ENCODE measurements at places on chromosomes 4 and X.

- DNase-seq: no peak
Measured at GRCh38 chr4:88735564-88735963, 37.9 kb upstream of the NAP1L5 start.

- DNase-seq: no peak
Measured at GRCh38 chrX:119706616-119707015, 13.6 kb upstream of the SEPTIN6 start.

DNA sequence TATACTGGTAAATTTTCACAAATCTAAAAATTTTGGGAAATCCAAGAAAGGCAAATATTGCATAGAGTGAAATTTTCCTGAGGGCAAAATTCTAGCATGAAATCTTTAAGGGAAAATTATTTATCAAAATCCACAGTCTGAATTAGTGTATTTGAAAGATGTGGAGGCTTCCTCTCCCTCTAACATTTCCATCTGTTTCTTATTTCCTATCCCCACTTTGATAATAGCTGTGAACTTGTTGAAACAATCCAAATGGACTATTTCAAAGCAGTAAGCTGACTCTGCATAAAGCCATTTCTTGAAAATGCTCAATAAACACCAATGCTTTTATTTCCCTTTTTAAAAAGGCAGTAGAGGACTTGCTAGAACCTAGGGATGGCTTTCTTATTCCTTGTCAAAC, 107.3 kb upstream of the PABPC4L start:
- DNase-seq: no peak

DNA sequence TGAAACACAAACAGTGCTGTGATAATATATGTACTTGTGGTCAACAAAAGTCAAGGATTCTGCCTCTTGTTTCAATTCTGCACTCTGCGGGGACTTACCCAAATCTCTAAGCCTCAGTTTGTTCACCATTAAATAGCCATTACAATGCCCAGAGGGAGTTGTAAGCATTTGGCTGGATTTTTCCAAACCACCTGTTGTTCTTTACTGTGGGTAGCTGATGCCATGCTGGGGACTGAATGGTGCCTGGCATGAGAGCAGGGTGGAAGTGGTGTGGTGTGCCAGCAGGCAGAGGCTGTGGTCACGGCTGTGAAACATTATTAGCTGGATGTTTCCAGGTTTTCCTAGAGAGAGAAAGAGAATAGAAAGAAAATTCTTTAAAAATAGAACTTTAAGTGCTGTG, 60.7 kb upstream of the PAK3 start:
- DNase-seq: no peak

- no peak for DNase-seq
Measured at GRCh38 chrX:103274284-103274683, 2.3 kb downstream of the TCEAL5 start.

GRCh38 chr4:61773655-61774245, 573.6 kb downstream of the ADGRL3 start:
- DNase-seq: no peak

DNA sequence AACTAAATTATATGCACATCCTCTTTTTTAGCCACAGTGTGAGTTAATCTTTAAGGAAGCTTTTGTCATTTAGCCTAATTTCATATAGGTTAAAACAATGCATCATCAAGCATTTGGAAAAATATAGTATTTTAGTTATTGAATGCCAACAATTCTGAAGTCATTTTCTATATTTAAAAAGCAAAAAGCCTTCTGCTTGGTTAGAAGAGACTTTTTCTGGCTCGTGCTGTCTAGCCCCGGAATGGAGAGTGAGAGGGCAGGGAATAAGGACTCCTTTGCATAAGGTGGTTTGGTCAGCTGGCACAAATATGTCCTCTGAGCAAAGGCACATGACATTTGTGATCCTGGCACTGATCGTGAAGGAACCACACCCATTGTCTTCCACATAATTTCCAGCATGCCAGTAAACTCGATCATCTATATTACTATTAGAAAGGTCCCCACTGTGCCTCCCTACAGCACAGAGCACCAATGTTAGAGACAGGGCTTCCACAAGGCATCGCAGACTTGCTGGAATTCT, 393.7 kb upstream of the INTU start:
- DNase-seq: no peak

- no peak for DNase-seq
Measured at GRCh38 chrX:129750971-129751370, 12.2 kb downstream of the XPNPEP2 start.

DNA sequence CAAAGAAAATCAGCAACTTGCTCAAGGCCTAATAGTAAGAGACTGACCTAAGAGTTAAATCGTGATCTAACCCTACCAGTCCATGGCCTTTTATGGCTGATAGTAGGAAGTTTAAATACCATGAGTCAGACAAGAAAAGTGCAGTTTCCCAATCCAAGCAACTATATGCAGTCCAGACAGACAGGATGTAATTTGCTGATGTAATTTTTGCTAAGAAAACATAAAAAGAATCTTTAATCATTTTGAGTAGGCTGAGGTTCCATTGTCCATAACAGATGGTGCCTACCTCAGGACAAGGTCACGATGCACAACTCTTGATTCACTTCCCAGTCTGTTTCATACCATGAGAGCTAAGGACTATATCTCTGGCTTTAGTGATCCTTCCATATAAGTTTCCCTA, 317.5 kb upstream of the GRIA3 start:
- no peak for DNase-seq

DNA sequence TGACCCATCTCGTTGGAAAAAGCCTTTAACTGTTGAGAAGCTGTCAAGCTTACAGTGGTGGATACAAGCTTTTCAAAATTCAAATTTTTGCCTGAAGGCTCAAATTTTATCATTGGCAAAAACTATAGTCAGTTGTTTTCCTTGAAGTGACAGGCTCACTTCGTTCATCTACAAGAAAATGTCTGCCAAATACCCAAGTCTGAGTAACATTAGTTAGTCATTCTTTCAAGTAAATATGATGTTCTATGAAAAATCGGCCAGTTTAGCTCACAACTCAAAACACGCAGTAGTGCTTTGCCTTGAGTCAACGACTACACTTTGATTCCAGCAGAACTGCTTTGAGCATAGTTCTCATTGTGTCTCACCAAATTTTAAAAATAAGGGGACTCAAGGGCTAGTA, 170.3 kb upstream of the MAMLD1 start:
- no peak for DNase-seq

DNA sequence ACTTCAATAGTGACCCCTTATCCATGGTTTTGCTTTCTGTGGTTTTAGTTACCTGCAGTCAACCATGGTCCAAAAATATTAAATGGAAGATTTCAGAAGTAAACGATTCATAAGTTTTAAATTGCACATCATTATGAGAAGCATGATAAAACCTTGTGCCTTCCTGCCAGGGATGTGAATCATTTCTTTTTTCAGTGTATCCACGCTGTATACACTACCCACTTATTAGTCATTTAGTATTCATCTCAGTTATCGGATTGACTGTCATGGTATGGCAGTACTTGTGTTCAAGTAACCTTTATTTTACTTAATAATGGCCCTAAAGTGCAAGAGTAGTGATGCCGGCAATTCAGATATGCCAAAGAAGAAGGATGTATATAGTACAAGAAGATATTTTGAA, 37.7 kb upstream of the TASL start:
- no peak for DNase-seq

DNA sequence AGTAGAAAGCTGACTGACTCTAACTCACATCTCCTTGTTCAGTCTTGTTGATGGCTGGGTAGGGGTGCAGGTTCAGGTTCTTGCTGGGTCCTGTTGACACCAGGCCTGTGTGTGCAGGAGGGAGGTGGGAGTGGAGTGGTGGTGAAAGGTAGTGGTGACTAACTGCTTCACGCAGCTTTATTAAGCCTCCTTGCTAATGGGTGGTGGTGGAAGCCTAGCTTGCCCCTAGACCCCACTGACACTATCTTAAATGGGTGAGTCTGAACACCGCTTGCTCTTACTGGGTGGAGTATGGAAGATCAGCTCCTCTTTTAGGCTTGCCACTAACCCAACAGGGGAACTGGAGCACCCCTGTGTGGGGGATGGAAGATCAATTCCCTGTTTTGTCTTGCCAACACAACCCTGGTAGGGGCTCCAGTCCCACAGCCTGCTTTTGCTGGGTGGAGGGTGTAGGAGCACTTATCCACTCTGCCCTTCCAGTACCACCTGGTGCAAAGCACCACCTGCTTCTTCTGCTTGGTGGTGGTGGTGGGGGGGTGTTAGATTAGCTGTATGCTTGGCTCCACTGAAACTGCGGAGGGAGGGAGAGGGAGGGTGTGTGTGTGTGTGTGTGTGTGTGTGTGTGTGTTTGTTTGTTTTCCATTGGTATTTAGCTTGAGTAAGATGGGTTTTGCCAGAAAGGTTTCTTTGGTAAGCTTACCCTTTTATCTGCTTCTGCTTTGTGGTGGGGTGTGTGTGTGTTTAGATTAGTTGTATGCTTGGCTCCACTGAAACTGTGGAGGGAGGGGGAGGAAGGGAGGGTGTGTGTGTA, 25.6 kb downstream of the KDM6A start:
- DNase-seq: no peak

DNA sequence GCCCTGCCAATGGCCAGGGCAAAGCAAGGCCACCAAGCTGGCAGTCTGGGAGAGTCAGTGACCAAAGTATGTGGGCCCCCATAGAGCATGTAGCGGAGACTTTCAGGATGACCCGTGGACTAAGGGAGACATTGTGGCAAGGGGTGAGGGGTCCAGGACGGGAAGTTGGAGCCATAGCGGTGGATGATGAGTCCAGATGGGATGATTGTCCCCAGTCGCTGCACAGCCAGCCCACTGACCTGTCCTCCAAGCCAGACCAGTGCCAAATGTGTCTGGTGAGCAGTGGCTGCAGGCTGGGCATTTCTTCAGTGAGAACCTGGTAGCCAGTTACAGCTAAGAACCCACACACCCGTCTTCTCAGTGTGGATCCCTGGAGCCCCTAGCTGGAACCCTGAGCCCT, 34.3 kb downstream of the ZNF185 start:
- no peak for DNase-seq

- DNase-seq: no peak
Measured at GRCh38 chr4:156053174-156053573, 99.5 kb upstream of the CTSO start.

DNA sequence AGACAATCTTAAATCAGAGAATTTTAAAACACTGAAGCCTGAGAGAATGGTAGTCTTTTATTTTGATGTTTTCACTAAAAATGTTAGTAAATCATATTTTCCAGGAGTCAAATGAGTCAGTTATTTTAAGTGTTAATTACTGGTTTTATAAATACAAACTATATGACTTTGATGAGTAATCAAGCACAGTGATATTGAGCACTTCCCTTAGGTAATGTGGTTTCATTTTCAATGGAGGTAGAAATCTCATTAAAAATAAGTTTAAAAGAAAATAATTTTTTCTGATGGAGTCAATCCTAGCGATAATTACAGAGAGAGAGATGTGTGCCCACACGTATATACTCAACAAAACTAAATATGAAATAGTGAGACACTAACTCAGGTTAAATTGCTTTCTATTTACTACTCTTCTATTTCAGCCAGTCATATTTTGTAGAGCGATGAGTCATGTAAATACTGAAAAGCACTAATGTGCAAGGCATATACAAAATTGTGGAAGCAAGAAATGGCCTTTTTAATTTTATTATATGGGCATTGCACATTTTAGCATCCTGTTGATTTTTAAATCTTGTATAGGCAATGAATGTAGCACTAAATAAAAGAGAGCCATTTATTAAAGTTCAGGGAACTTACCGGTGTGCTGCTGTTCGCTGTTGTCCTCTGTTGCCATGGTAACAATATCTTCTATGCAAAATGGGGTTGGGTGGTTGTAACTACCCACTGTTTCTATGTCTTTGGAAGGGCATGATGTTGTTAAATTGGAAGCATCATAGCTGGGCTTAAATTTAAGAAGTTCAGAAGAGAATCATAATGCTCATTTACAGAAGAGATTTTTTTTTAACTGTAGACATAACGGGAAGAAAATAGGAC, 513.7 kb downstream of the TLL1 start:
- DNase-seq: no peak

- no peak for DNase-seq
Measured at GRCh38 chr4:55920571-55920970, 28.2 kb upstream of the CEP135 start.

DNA sequence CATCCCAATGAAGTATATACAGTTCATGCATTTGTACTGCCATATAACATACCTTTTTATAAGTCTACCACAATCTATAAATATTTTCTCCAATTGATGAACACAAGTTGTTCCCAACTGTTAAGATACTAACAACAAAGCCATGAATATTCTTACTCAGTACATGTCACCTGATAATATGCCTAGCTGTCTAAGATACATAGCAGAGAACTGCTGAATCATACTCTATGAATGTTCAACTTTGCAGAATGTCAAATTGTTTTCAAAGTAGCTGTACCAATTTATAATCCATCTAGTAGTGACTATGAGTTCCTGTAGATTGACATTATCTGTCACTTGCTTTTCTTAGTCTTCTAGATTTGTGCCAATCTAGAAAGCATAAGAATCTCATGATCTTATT, 84.9 kb downstream of the RAB28 start:
- no peak for DNase-seq

- DNase-seq: no peak
Measured at GRCh38 chr4:173801361-173801760, 271.3 kb upstream of the HAND2 start.

- no peak for DNase-seq
Measured at GRCh38 chrX:19689170-19689779, 174.0 kb upstream of the MAP3K15 start.

- no peak for DNase-seq
Measured at GRCh38 chrX:17120816-17121215, 174.4 kb downstream of the REPS2 start.

DNA sequence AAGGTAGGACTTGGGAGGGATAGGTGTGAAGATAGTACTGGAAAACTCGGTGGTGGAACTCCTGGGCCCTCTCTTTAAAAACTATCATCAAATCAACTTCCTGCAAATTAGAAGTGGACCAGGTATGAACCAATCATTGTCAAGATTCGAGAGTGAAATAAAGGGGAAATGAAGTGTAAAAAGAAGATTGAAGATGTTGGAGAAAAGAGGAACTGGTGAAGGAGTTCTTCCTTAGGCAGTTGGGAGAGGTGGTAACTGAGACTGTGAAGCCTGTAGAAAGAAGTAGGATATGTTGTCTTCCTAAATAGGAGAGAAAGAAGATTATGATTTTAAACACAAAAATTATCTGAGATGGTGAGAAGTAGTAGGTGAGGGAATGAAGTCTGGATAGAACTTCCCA, 212.2 kb downstream of the PPP1R2C start:
- no peak for DNase-seq

DNA sequence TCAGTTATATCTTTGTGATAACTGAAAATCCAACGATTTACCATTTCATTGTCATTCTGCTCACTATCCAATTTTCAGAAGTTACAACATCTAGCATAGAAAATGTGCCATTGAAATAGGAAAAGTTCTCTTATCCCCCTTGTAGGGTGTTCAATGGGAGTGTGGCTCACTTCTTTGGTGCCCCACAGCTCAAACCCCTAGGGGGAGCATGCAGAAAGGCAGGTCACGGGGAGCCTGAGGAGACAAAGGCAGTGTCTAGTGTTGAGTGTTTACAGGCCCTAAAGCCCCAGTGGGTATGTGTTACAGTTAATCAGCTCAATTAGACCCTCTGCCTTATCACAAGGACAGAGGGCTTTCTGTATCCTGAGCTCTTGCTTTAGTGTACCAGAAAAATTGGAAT, 243.4 kb upstream of the GRID2 start:
- no peak for DNase-seq

- no peak for DNase-seq
Measured at GRCh38 chr4:184456337-184456736, 18.0 kb downstream of the IRF2 start.
